ENCODE measurements at places on chromosomes 7 and 10.

DNA sequence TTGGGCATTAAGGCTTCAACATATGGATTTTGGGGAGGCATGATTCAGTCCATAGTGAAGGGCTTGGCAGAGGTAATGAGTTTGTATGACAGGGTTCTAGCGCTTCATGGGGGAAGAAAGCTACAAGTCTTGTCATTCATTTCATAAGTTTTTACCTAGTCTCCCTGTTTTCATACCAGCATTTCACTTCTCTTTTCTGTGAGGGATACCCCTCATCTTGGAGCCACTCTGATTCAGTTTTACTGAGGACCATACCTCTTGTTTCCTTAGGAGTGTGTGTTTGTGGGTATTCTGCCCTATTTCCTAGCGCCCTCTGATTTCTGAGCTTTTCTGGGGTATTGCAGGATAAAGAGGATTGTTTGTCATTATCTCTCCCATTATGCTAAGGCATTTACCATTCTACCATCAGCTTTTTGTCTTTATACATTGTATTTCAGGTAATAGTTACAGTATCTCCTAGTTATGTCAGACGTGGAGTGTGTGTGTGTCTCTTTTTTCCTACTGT lies 6.8 kb downstream of the RSBN1L start:
- DNase-seq = no peak

DNA sequence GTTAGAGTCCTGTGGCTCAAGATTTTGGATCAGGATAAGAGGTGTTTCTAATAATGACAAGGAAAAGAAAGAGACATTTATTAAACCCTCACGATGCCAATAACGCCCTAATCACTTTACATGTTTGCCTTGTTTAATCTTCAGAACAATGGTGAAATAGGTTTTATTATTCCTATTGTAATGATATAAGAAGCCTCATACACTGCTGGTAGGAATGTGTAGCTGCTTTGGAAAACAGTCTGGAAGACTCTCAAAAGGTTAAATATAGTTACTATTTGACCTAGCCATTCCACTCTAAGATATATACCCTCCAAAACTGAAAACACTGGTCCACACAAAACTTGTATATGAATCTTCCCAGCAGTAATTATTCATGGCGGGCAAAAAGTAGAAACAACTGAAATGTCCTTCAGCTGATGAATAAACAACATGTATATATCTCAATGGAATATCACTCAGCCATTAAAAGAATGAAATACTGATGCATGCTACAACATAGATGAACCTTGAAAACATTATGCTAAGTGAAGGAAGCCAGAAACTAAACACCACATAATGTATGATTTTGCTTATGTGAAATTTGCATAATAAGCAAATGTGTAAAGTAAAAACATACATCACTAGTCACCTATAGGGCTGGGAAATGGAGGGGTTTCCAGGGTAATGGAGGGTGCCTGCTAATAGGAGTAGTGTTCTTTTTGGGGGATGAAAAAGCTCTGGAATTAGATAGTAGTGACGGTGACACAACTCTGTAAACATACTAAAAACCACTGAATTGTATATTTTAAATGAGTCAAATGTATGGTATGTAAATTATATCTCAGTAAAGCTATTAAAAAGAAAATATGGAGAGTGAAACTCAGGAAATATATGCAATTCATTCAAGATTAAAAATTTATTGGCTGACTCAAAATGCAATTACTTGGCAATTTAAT lies 76.9 kb upstream of the ANK3 start:
- DNase-seq = no peak

GRCh38 chr7:92838934-92839333 lies 2.6 kb upstream of the CDK6 start:
- no peak for DNase-seq

- DNase-seq = no peak
Measured at GRCh38 chr7:70565721-70566370, 566.1 kb upstream of the GALNT17 start.

GRCh38 chr10:61635932-61636331 lies 26.8 kb upstream of the CABCOCO1 start:
- DNase-seq = no peak
